ENCODE measurements at places on chromosomes 1 and 21.

DNA sequence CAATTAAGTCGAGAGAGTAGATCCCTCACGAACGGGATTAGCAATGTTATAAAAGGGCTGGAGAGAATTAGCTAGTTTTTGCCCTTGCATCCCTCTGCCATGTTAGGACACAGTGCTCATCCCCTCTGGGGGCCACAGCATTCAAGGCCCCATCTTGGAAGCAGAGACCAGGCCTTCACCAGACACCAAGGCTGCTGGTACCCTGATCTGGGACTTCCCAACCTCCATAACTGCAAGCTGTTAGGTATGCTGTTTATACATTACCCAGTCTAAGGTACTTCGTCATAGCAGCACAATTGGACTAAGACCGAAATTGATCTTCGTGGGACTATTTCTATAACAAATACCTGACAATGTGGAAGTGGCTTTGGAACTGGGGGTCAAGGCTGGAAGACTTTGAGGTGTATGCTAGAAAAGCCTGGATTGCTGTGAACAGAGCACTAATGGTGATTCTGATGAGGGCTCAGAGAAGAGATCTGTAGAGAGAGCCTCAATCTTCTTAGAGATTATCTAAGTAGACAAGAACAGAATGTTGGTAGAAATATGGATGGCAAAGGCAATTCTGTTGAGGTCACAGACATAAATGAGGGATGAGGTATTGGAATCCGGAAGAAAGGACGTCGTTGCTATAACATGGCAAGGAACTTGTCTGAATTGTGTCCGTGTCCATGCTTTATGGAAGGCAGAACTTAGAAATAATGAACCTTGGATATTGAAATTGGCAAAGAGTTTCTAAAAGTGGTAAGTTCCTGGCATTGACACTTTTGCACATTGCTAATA is 83.8 kb upstream of the KIF26B start:
- no peak for DNase-seq

- DNase-seq: peak; percentile 62
Measured at GRCh38 chr1:228938537-228938901, 203.2 kb downstream of the RHOU start.

GRCh38 chr1:63593886-63594605 is 835 bp downstream of the PGM1 start:
- peak; percentile 62 for DNase-seq

GRCh38 chr1:181044449-181044966 is 10.7 kb downstream of the MR1 start:
- DNase-seq: peak; percentile 64

DNA sequence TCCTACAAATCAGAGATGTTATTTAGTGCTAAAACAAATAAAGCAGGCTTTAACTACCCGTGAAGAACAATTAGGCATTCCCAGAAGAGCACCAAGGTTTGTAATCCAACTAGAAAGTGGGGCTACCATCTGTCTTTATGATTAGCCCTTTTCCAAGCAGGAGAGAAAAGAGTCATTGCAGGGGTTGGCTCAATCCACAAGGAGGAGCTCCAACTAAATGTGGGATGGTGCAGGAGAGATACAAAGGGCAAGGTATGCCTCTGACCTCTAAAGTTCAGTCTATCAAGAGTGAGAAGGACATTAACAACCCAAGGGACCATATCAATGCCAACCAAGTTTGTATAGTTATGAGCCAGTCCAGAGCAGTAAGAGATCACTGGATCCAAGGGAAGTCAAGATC is 382.7 kb upstream of the DUSP10 start:
- no peak for DNase-seq
